ENCODE measurements at places on chromosomes 2 and 18.

GRCh38 chr2:239522002-239522739 is 121.4 kb upstream of the HDAC4 start:
- DNase-seq: no peak

DNA sequence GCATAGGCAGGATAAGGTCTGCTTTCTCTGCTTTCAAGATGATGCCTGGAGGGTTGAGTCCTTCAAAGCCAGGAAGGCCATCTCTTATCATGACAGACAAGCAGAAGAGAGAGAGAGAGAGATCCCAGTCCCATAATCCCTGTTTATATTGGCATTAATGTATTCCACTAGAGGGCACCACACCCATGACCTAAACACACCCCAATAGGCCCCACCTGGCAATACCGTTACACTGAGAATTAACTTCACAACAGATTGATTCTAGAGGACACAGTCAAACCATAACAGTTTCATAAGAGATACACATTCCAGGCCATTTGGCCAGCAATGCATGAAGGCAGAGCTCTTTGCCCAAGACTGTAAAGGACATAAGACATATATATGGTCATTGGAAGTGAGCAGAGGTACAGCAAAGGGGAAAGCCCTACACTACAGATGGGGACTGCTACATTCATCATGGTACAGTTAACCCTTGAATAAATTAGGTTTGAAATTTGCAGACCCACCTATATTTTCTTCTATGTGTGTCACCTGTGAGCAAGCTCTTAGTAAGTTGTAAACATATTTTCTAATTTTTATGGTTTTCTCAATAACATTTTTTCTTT is 1516.1 kb downstream of the RPIA start:
- DNase-seq: no peak

DNA sequence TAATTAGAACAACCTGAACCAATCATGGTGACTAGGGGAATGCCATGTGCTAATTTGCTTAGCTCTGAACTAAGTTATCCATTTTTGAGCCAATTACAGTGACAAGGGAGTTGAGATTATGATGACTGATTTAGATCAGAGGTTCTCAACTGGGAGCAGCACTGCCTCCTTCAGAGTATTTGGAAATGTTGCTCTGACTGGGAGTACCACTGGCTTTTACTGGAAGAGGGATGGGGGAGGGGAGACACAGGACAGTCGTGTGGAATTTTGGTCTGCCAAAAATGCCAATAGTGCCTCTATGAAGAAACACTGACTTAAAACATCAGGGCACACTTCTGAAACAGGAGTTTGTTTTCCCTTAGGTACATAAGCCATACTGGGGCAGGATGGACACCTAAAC is 48.1 kb upstream of the VPS54 start:
- no peak for DNase-seq

DNA sequence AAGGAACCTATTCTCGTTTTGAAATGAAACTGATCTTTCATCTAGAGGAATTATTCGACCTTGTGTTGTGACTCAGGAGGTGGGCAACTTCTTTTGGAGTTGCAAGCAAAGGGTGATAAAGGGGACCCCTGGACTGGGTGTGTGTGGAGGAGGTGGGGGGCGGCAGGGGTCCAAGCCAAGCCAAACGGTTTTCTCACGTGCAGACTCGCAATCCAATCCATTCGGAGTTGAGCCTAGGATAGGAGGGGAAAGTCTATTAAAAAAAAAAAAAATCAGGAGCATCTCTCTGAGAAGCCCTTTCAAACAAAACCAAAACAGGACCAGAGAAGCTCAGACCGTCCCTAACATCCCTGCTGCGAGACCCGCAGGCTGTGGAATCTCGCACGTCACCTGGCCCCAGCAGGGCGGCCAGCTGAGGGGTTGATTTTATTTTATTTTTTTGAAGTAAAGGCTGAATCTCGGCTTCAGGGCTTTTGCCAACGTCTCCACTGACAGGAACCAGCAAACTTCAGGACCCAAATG is 3.7 kb upstream of the ZEB2 start:
- DNase-seq: peak; percentile 40

DNA sequence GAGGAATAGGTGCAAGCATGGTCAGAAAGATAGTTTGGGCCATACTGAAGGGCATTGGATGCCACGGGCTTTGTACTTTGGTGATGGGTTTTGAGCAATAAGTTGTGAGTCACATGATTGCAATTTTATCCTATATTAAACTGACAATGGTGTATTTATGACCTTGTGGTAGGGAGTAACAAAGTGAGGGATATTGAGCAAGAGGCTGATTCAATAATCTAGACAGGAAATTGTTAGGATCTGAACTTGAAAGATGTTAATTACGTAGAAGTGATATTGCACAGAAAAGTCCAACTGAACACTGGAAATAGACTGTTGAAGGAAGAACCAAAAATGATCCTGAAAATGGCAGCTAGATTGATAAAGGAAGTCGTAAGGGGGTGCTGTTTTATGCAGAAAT is 46.6 kb upstream of the TCF4 start:
- no peak for DNase-seq

GRCh38 chr2:98508709-98509066 is 64.0 kb downstream of the INPP4A start:
- no peak for DNase-seq

DNA sequence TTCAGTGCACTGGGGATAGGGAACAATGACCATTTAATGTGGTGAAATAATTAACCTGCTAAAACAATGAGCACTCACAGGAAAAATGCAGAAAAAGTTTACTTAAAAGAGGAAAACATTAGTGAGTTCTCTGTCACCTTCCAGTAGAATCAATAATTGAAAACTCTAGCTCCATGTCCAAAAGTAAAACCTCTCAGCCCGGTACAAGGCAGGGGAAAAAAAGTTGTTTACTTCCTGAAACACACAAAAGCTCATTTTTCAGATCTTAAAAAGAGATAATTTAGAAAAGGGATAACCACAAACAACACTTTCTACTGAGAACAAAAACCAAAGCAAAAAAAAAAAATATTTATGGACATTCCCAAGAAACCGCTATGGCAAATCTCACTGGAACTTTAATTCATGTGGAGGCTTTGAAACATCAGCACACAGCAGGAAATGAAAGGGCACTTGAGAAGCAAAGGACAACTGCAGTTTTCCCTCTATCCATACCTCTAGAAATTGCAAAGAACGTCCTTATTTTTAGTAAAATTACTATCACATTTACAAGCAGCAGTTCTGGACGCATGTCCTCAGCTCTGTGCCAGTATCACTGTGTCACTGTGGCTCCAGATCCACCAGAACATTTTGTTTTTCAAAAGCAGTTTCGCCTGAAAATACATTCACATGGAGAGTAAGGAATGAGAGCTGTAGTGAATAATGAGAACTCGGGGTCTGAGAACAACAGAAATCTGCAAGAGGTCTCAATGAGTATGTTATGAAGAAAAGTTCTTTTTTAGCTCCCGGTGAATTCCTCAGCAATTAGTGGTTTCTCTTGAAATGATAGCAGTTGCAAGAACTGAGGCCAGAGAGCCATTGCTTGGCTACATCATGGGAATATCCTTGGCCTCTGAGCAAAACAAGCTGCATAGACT is 44.7 kb upstream of the DNAH7 start:
- DNase-seq: peak; percentile 78

DNA sequence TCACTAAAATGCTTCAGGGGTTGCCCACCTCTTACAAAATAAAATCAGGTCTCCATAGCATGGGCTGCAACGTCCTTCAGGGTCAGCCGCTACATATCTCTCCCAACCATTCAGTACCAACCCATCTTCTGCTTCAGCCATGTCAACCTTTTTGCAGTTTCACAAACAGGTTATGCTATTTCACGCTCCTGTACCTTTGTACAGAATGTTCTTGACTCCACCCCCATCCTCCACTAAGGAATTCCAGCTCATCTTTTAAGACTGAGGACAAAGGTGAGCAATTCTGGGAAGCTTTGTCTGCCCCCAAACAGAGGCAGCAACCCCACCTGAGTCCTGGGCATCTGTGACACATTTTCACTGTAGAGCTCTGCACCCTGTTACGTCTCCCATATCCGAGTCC is 8.8 kb upstream of the EVA1A start:
- no peak for DNase-seq

DNA sequence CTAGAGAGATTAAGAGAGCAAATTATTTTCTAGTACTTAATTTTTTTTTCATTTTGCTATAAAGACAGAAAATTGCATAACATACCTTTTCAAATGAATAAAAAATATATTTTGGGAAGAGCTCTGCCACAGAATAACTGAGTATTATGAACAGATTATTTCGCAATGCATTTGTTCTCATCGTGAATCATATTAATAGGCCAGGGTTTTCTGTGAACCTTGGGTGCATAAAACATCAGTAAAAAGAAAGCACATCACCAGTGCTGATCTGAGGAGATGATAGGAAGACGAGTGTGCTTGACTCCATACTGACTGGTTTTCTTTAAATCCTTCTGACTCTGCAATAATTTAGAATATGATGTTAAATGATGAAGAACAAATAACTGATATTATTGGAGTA is 409.1 kb downstream of the CPS1 start:
- no peak for DNase-seq

- DNase-seq: no peak
These were observed 9.1 kb upstream of the ATP6V1C2 start for GRCh38 chr2:10712185-10712809.

GRCh38 chr2:133753665-133754064 is 185.4 kb upstream of the NCKAP5 start:
- DNase-seq: peak; percentile 25

DNA sequence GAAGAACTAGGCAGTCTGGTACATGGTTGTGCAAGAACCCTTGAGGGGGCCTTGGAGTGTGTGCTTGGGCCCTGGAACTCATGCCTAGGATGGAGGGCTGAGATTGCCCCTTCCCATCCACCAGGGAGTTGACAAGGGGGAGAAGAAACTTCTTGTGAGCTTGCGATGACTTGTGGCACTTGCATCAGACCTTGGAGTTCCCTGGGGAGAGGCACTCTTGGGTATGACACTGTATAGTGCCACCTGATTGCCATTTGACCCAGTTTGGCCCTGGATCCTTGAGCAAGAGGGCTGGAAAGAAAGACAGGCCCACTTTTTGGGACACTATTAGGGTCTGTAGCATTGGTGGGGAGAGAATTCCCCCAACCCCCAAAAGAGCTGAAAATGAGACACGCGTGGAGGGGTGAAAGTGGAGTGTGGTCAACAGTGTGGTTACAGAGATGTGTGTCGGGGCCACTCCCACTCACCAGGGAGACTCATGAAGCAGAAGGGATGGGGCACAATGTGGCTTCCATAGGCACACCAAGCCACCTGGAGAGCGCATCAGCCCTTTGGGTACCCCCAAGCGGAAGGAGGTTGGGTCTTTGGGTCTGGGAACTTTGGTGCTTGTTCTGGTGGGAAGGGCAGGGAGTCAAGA is 101.3 kb downstream of the MSH2 start:
- DNase-seq: no peak

GRCh38 chr2:208638059-208638458 is 231.5 kb downstream of the PTH2R start:
- no peak for DNase-seq

Data from SJCRH30 (cell line).